Activated naive CD4-positive, alpha-beta T cell treated with anti-CD3 and anti-CD28 coated beads for 36 hours (primary cell): ENCODE measurements at places on chromosomes 16 and 17. TPM values are rescaled to one million over a fixed set of nuclear protein-coding genes. Genes with fewer than 3 reads are reported as not detected.

DNA sequence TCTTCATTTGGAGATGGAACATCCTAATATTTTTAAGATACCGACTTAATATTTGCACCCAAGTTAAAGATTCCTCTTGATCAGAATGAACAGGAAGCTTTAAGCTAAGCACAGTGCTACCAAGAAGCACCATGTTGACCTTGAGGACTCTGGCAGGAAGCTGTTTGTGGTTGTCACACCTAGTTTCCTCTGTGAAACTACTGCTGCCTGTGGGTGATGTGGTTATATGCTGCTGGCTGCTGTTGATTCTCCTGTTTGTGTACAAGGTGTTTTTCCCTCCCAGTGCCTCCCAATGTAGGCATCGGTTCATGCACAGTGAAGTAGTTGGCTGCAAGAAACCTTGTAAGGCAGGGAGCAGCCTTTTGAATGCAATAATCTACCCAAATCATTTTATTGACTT is 23.4 kb downstream of the RBL2 start:
- peak; percentile 87 for DNase-seq
- peak overlapping the region; percentile 94 for H3K27ac ChIP-seq
- peaks cover 59% of the 10 kb centered on the region for H3K36me3 ChIP-seq
- H3K4me3 ChIP-seq = peak overlapping the region; percentile 57
- H3K4me1 ChIP-seq = peaks cover 86% of the 10 kb centered on the region
- H3K27me3 ChIP-seq = no peaks in the 10 kb centered on the region

- no peaks in the 10 kb centered on the region for H3K27me3 ChIP-seq
- H3K4me1 ChIP-seq = no peaks in the 10 kb centered on the region
- H3K4me3 ChIP-seq = no peak overlapping the region
- DNase-seq = no peak
- peak overlapping the region; percentile 18 for H3K27ac ChIP-seq
Observed at GRCh38 chr16:67948015-67948414, 4.1 kb upstream of the LCAT start.

DNA sequence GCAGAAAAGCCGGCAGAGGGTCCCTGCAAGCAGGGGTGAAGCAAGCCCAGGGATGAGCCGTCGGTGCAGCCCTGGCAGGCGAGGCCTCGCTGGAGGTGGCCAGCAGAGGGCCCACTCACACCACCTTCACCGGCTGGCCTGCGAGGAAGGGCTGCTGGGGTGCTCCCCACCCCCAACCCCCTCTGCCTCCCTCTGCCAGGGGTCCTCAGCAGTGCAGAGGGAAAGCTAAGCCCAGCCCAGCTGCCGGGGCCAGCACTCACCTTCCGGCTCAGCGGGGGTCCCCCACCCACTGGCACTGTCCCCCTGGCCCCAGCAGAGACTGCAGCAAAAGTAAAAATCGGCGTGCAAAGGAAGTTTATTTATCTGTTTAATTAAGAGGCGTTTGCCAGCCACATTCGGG is 113.4 kb downstream of the ENGASE start:
- H3K4me1 ChIP-seq = peaks cover 3% of the 10 kb centered on the region
- DNase-seq = peak; percentile 22
- H3K36me3 ChIP-seq = no peaks in the 10 kb centered on the region
- peaks cover 42% of the 10 kb centered on the region for H3K27me3 ChIP-seq
- H3K4me3 ChIP-seq = no peak overlapping the region
- no peak overlapping the region for H3K27ac ChIP-seq

GRCh38 chr16:53576210-53576609 is 73.2 kb upstream of the AKTIP start:
- H3K4me1 ChIP-seq = no peaks in the 10 kb centered on the region
- peaks cover 3% of the 10 kb centered on the region for H3K27me3 ChIP-seq
- no peak for DNase-seq
- H3K27ac ChIP-seq = no peak overlapping the region
- H3K4me3 ChIP-seq = no peak overlapping the region

DNA sequence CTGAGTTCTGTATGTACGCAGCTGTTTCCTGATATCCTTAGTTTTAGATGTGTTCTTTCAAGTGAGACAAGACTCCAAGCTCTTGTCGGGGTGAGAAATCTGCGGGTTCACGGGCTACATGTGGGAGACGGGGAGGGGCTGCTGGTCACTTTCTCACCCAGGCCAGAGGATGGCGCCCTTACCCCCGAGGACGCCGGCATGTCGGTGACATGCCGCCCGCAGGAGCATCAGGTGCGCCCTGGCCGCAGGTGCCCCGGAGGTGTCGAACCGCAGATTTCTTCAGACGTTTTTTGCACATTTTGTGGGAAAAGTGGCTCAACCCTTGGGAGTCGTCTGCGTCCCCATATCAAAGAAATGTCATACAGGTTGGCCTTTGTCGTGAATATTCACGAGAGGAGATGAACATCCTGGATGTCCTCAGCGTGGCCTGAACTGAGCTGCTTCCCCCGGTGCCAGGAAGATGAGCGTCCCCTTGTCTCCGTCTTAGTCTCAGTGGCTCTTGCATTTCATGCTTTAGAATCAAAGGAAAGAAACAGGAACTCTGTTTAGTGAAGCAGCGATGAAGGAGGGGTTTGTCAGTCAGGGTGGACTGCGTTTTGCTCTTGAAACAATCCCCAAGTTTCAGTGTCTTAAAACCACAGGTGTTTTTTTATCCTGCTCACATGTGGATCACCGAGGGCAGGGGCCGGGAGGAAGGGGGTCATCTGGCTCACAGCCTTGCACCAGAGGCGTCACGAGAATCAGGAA is 75.4 kb upstream of the ZNF750 start:
- peaks cover 16% of the 10 kb centered on the region for H3K36me3 ChIP-seq
- no peaks in the 10 kb centered on the region for H3K27me3 ChIP-seq
- H3K27ac ChIP-seq = no peak overlapping the region
- peaks cover 11% of the 10 kb centered on the region for H3K4me1 ChIP-seq
- no peak overlapping the region for H3K4me3 ChIP-seq
- DNase-seq = no peak

DNA sequence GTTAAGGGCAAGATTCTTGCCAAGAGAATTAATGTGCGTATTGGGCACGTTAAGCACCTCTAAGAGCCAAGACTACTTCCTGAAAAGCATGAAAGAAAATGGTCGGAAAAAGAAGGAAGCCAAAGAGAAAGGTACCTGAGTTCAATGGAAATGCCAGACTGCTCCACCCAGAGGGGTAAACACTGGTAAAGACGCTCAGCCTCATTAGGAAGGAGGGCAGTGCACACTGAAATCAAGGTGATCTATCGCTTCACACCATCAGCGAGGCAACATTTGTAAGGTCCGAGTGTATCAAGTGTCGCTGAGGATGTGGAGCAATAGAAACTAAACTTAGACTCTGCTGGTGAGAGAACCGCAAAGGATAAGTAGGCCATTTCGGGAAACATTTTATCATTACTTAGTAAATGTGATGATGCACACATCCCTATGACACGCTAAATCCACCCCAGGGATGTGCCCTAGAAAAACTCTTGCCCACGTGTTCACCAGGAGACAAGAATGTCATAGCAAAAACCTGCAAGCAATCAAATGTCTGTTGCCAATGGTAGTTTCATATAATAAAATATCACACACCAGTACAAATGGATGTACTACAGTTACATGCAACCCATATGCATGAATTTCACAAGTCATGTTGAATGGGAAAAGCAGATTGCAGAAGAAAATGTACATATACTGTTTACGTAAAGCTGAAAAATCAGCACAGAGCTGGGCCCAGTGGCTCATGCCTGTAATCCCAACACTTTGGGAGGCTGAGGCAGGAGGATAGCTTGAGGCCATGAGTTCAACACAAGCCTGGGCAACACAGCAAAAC is 23.6 kb downstream of the CNTROB start:
- DNase-seq = no peak
- no peak overlapping the region for H3K4me3 ChIP-seq
- H3K27me3 ChIP-seq = no peaks in the 10 kb centered on the region
- H3K36me3 ChIP-seq = no peaks in the 10 kb centered on the region

GRCh38 chr17:9044772-9045463 is 23.6 kb downstream of the NTN1 start:
- H3K27me3 ChIP-seq = peaks cover 19% of the 10 kb centered on the region
- no peak for DNase-seq
- H3K4me1 ChIP-seq = no peaks in the 10 kb centered on the region
- H3K4me3 ChIP-seq = no peak overlapping the region
- no peaks in the 10 kb centered on the region for H3K36me3 ChIP-seq

PRAC2 gene
- not detected for total RNA-seq

CSH1 gene
- not detected for total RNA-seq

CEP95 gene
- total RNA-seq = 38.8 TPM

CHST4 gene
- total RNA-seq = not detected

CCL1 gene
- total RNA-seq = not detected

STUB1 gene
- total RNA-seq = 44.1 TPM

KRTAP1-1 gene
- total RNA-seq = not detected
